Activated effector memory CD4-positive, alpha-beta T cell treated with Interleukin-2 at 50 U/mL for 16 hours (primary cell): ENCODE measurements at places on chromosomes 5 and 9.

DNA sequence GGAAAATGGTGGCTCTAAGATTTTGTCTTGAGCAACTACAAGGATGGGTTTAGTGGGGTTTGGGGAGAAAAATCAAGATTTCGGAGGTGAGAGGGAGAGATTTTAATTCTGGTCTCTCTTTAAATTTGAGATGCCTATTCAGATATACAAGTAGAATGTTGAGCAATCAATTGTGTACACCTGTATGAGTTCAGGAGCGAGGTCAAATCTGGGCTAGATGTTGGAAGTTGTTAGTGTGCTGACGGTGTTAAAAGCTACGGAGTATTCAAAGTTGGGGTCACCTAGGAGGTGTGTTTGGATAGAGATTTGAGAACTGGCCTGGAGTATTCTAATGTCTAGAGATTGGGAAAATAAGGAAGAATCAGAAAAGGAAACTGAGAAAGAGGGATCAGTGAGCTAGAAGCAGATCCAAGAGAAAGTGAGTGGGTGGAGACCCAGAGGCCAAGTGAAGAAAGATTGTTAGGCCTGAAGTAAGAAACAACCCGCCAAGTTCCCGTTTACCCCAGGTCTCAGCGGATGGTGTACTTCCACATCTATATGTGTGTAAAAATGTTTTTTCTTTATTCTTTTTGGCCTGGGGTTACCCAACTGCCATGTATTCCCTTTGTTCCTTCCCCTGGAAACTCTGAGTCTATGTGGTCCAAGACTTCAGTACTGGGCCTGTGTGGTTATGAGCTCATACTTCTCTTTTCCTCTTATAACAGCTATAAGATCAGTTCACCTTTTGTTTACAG is 11.9 kb upstream of the ARHGAP26 start:
- no peak for DNase-seq

DNA sequence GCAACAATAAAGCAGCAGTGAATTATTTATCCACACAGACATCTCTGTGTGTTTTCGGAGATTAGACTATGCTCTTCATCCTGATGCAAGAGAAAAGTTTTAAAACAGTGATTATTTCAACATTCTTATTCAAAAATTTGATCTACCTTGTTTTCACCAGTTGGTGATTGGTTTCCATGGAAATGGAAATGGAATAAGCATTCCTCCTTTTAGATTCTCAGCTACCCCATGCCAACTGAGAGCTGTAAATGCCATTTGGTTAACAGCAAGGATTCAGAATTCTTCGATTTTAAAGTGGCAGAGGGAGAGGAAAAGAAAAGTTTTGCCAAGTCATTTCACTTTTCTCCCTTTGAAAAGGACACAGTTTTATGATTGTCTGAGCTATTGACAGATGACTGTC is 154.7 kb downstream of the PCSK5 start:
- no peak for DNase-seq

DNA sequence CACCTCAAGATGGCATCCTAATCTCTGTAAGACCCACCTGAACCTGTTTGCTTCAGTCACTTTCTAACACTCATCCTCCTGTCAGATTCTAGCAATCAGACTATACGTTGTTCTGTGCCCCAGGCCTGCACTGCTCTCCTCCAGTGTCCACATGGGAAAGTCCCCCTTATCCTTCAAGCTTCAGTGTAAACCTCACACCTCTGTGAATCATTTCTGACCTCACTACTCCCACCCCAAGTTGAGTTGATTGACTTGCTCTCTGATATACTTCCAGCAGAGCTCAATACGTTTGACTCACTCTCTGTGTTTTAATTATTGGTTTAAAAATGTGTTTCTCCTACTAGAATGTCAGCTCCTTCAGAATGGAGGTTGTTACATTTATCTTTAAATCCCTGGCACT is 240.2 kb downstream of the FBXL17 start:
- no peak for DNase-seq

DNA sequence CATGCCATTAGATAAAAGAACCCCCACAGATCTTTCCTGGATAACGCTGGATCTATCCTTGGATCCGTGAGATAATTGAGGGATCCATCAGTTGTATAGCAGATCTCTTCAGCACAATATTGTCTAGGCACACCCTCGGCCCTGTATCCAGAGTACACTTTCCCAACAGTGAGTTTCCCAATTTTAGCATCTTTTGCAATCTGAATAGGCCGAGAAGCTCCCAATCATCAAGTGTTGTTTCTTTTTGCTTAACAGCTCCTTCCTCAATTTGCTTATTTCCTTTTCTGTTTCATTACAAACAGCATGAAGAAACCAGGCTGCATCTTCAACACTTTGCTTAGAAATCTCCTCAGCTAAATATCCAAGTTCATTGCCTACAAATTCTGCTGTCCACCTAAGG is 4.4 kb upstream of the SPTLC1 start:
- DNase-seq = no peak

- no peak for DNase-seq
These were observed 25.5 kb downstream of the NDUFA8 start for GRCh38 chr9:122133984-122134535.

DNA sequence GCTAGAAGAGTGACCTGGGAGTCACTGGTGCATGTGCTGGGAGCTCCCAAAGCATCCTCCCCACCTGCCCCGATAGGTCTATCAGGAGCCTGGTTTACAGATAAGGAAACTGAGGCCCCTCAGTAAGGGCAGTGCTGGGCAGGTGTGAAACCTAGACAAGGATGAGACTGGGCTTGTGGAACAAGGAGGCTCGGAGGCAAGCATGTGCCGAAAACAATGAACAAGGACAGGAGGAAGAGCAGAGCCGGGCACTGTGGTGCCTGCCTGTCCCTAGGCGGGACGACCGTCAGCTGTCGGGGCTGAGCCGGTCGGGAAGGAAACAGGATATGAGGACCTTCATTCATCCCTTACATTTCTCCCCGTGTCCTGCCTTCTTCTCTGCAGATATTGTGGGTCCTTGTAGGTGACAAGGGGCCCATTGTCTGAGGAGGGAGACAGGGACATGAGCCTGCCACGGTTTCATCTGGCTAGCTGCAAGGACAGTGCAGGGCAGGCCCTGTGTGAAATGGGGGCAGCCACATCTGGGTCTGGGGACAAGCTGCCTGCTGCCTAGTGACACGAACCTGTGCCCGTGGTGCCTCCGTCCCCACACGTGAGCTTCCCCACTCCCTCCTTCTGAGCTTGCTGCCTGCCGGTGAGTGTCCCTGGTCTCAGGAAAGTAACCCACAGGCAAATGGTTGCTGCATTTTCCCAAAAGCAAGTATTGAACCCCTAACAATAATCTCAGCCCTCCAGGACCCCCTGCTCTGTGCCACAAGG is 18.6 kb downstream of the FGD3 start:
- no peak for DNase-seq

DNA sequence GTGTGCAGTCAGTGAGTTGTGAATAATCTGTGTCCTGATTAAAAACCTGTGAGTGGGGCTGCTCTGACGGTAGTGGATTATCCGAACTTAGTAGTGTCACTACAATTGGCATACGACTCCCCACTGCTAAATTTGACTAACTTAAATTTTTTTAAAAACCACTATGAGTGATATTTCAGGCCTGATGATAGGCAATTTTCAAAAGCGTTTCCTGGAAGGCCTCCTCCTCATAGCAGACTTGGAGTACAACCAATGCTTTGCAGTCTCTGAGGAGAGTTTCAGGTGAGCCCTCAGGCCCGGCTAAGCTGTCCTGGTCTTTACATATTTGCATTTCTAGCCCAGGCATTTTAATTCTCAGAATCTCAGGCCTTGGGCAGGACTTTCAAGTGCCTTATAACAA is 10.8 kb downstream of the BTNL8 start:
- DNase-seq = no peak

DNA sequence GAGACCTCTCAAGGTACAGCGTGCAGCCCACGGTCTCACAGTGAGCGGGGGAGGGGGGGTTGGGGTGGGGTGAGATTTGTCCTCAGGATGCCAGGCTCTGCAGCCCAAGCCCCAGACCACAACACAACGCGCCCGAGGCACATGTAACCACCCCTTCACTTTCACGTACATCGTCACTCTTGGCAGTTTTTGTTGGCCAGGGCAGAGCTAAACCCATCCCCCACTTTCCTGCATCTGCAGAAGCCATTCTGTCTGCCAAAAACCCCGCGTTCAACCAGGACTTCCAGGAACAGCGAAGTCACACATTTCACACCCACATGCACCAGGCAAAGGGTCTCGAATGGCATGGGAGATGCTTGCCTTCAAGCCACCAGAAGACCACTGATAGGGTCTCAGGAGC is 9.4 kb upstream of the SMIM23 start:
- no peak for DNase-seq

- DNase-seq = no peak
These were observed 7.5 kb downstream of the CMBL start for GRCh38 chr5:10300246-10300645.

GRCh38 chr5:151288180-151288579 is 15.4 kb downstream of the SLC36A3 start:
- DNase-seq = no peak

GRCh38 chr5:1186351-1187233 is 14.8 kb upstream of the SLC6A19 start:
- DNase-seq = no peak

- no peak for DNase-seq
These were observed 6.4 kb downstream of the ARRDC1 start for GRCh38 chr9:137611623-137612609.

GRCh38 chr9:33043671-33044070 is 18.6 kb downstream of the DNAJA1 start:
- DNase-seq = no peak

- DNase-seq = no peak
These were observed 157.7 kb downstream of the BNC2 start for GRCh38 chr9:16712787-16713186.

DNA sequence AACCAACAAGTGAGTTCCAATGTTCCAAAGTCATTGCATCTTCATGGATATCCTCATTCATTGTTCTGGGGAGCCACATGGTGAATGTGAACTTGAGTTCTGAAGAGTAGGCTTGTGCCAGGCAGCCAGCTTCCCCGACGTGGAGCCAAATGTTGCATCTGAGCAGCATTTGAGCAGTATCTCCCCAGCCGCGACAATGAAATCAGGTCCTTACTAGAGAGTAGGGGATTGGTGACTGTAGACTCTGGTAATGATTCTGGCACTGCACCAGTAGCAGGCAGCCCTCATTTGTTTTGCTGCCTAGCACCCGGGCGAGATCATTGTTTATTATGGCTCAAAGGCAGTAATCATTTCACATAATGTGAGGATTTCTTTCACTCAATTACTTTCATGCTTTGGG is 451.4 kb upstream of the C9orf72 start:
- DNase-seq = no peak

- no peak for DNase-seq
These were observed 2.9 kb downstream of the NTNG2 start for GRCh38 chr9:132164604-132165362.

GRCh38 chr5:60943624-60944023 is 1.2 kb downstream of the ERCC8 start:
- no peak for DNase-seq

DNA sequence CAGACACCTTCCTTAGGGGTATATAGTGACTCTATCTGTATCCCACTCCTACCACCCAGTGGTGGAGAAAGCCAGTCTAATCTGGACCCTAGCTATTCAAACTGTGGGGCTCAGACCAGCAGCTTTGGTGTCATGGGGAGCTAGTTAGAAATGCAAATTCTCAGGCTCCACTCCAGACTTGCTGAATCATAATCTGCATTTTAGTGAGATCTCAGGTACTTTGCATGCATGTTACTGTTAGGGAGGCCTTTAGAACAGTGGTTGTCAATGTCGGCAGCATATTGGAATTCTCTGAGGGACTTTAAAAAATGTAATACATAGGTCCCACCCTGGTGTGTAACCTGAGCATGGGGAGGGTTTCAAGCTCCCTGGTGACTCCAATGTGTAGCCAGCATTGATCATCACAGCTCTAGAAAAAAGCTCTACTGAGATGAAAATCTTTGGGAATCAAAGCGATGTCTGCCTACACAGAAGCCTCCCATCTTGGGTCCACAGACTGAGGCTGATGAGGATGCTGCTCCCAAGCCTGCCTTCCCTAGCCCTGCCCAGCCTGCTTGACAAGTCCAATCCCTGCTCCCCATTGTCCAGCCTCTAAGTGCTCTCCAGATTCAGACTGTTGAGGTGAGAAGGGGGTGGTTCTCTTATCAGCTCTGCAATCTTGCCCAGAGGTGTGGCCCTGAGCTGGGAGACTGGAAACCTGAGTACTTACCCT is 11.9 kb upstream of the GM2A start:
- no peak for DNase-seq

DNA sequence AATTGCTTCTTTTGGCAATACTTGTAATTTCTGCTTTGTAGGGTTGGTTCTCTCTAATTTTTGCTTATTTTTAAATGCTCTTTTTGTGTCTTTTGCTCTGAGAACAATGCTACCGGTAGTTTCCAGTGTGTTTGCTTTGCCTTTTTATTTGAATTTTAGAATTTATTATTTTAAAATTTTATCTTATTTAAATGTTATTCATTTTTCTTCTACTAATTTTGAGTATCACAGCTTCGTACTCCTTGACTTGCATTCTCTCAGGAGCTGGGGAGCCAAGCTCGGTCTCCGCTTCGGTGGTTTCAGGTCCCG is 45.9 kb downstream of the ANXA2R start:
- DNase-seq = no peak

GRCh38 chr5:8138884-8139283 is 269.9 kb downstream of the MTRR start:
- DNase-seq = no peak

GRCh38 chr5:2904956-2905355 is 153.5 kb upstream of the IRX2 start:
- no peak for DNase-seq
